ENCODE measurements at places on chromosomes 11 and 22.

DNA sequence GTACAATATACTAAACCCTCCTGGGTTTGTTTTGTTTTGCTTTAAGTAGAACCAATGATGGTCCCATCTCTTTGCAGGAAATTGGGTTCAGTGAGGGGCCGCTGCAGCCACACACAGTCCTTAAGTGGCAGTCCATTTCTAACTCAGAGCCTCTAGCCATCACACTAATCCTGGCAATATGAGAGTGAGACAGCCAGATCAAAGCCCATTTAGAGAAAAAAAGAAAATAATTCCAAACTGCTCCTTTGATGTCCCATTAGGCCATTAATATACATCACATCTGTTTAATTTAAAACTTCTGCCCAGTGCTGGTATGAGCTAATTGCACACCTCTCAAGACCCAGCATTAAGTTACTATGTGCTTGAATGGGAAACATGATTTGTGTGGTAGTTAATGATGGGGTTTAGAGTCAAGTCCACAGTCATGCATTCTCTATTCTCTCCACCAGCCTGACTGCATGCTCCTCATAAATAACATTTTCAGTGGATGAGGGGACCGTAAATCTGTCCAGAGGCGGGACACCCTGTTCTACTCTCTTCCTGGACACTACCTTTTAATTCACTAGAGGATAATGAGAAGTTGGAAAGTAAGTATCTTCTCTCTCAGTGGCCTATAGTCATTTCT is 53.8 kb upstream of the BIRC3 start:
- no peak for DNase-seq

DNA sequence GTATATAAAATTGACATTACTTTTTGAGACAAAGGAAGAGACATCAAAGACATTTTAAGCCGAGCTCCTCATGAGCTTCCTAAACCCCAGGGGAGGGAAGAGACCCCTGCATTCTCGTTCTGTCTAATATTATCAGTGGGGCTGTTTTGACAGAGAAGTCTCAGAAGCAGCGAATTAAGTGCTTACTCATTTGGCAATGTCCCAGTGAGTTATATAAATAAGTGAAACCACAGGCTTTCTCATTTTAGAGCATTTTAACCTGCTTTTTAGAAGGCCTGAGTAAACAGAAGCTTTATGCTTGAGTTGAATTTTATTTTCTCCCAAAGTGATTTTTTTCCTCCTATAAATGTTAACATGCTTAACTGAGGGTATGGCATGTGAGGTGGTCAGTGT is 23.2 kb upstream of the C1QTNF4 start:
- DNase-seq, result no peak

DNA sequence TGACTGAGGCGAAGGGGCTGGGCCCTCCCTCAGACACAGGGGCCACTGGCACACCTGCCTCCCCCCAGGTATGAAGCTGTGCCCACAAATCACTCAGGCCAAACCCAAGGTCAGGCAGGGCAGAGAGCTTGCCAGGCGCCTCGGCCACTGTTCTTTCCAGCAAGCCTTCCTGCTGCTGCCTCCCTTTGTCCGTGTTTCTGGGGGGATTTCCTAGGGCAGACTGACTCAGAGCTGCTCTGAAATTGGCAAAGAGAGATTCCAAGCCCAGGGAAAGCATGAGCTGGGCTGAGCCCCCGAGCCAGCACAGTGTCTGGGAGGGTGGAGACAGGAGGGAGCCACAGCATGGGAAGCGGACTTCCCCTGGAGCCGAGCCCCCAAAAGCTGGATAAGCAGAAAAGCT is 33.2 kb downstream of the PPP2R1B start:
- DNase-seq, result no peak

DNA sequence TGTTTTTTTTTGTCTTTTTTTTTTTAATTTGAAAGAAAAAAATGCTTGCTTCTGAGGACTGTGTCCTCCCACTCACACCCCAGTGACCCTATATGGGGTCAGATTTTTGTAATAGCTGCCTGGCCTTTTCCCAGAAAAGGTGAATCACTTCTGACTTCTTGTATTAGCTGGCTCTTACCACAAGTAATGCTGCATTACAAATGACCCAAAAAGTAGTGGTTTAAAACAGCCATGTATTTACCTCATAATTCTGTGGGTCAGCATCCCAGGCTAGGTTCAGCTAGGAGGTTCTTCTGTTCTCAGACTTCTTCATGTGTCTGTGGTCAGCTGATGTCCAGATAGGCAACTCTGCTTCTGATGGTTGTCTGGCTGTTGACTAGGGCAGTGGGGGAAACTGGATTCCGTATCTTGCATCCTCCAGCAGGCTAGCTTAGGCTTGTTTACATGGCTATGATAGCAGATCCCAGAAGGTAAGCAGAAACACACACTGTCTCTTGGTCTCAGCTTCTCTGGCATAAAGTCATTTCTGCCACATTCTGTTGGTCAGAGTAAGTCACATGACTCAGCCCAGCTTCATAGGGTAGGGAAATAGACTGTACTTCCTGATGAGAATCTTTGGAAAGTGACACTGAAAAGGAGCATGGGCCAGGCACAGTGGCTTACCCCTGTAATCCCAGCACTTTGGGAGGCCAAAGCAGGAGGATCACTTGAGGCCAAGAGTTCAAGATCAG is 19.5 kb downstream of the LHFPL7 start:
- no peak for DNase-seq

DNA sequence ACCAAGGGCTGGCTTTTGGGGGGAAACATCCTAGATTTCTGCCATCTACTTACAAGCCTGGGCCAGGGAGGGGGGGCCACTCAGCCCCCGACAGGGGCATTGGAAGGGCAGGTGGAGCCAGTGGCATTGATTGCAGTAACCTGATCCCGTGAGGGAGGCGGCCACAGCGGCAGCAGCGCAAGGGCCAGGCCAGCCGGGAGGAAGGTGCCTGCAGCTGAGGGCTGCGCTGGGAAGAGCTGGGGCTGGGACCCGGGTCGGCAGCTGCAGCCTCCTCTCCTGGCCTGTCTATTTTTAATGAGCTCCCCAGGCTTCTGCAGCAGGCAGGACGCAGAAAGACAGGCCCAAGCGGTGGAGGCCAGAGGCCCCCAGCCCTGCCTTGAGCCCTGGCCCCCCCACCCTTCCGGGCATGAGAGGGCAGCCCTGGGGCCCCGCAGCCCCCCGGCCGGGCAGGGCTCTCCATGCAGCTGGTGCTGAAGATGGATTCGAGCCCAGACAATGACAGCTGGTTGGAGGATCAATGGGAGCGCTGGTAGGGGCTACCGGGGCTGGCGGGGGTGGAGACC is 10.6 kb downstream of the FREY1 start:
- no peak for DNase-seq

GRCh38 chr22:36196254-36197064 is 5.2 kb downstream of the APOL4 start:
- no peak for DNase-seq

DNA sequence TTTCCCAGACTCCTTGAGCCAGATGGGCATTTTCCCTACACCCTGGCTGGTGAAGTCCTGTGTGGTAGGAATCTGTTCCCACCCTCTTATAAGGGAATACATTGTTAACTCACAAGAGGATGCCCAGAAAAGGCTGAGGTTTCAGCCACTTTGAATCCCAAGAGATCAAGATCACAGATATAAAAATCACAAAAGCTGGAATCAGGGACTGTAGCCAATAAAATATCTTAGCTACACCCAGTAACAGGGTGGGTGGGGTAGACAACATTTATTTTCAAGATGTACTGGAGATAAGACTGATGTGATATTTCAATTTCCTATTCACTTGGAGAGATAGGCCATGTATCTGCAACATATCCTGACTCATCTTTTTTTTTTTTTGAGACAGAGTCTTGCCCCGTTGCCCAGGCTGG is 50.3 kb downstream of the COPB1 start:
- DNase-seq, result no peak

DNA sequence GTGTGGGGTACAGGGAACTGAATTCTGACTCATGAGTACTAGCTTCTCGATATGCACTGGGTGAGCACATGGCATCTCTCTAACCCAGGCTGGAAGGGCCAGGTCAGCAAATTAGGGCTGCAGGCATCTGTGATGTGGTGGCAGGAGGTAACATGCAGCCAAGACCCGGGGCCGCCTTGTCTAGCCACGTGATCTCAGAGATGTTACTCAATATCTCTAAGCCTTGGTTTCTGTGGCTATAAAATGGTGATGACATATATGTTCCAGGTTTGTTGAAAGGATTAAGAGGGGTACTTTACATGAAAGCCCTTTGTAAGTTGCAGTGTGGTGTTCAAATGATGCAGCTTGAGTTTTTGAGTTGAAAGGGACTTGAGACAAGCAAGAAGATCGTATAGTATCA is 3.2 kb downstream of the ST14 start:
- no peak for DNase-seq

DNA sequence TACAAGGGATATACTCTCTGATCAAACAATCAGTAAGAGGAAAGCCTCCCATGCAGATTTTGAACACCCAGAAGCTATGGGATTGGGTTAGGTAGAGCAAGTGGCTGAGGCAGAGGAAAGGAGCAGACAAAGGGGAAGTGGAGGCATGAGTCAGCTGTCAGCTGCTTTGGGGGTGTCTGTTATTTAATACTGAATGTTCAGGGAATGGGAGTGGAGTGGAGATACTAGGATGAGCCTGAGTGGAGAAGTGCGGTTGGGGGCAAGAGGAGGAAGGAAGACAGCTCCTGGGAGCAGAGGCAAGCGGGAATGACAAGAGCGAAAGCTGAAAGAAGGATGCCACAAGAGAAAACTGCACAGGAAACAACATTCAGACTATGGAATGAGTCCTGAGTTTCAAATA is 22.7 kb upstream of the TMPRSS5 start:
- no peak for DNase-seq

DNA sequence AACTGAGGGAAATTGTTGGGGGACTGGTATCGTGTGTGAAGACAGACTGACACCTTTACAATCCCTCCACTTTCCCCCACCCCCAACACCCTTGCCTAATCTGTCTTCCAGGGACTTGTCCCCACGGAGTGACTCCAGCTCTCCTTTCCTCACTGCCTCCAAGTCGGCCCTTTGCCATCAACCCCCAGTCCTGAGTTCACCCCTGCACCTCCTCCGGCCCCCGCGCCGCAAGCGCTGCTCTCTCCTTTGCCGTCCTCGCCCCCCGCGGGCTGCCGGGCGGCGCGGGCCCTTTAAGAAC is 183 bp upstream of the ABCG4 start:
- DNase-seq, result no peak

- DNase-seq, result no peak
These were observed 2.9 kb upstream of the HTATIP2 start for GRCh38 chr11:20360650-20361049.

DNA sequence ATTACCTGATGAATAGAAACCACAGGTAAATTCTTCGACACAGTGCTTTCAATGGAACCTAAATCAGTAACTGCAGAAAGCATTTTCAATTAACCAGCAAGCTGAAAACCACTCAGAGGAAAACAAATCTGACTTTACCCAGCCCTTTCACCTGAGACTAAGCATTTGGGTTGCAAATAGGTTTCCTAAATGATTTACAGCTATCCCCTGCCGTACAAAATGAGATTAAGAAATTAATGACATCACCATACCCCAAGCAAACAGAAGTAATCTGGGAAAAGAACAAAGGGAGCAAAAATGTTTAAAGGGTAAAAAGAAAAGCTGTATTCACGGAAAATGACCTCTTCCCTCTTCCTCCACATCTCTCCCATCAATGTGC is 584 bp downstream of the NOX4 start:
- DNase-seq, result no peak

GRCh38 chr22:38504731-38505540 is 1.2 kb downstream of the DDX17 start:
- no peak for DNase-seq

GRCh38 chr11:110446061-110446460 is 16.3 kb downstream of the FDX1 start:
- no peak for DNase-seq

GRCh38 chr11:3893311-3893710 is 37.8 kb downstream of the STIM1 start:
- no peak for DNase-seq

- DNase-seq, result no peak
These were observed 70.5 kb downstream of the FEZ1 start for GRCh38 chr11:125425601-125426000.

- no peak for DNase-seq
These were observed 144.9 kb downstream of the HIPK3 start for GRCh38 chr11:33402066-33402465.

DNA sequence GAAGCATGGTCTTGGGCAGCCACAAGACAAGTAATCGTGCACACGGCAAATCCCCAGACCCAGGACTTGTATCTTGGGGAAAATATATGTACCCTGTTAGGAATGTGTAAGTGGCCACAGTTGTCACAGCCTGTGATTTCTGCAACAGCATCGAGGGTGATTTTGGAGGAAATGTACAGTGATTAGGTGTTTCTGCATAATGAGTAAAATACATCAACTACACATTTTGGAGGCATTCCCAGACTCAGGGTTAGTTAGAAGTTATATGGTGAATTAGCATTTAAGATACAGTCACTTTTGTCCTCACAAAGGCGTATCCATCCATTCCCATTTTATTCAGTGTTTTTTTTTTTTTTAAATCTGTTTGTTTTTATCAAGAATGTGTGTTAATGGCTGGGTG is 28.4 kb downstream of the SUSD2 start:
- no peak for DNase-seq
